ENCODE measurements at places on chromosomes 1 and 21. TPM values are rescaled to one million over a fixed set of nuclear protein-coding genes. Genes with fewer than 3 reads are reported as not detected.

LCE2B gene
- total RNA-seq, result not detected

CD1C gene
- total RNA-seq, result not detected

LIN28A gene
- total RNA-seq, result 80.2 TPM

CNIH3 gene
- 3.2 TPM for total RNA-seq

C4BPA gene
- not detected for total RNA-seq

ITGB2 gene
- total RNA-seq, result 0.47 TPM

DNA sequence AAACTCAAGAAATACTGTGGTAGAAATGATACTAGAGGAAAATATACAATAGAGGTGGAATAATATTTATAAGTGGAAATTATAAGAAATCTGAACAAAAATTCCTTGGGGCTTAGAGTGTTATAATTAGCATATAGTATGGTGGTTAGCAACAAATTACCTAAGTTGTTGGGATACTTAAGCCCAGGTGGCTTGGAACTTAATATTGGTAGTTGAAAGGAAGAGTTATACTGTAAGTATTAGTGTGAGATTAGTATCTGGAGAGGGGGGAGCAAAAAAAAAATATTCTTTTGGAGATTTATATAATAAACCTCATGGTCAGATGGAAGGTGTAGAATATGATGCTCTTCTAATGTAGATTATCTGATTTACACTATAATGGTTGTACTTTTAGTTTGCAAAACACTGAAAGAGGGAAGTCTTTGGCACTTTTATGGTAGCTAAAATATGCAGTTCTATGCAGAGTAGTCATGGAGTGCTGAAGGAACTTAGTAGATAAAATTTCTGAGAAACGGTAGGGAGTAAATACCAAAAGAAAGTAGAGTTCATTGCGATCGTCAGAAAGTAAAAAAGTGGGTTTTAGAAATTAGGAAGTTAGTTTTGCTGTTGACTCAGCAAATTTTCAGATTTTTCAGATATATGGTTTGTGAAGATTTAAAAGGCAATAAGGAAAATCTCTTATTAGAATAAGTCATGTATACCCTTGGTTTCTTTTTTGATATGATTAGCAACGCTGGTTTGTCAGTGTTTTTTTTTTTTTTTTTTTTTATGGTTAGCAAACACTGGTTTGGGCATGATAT is 45.7 kb downstream of the MTF2 start:
- DNase-seq, result no peak

DNA sequence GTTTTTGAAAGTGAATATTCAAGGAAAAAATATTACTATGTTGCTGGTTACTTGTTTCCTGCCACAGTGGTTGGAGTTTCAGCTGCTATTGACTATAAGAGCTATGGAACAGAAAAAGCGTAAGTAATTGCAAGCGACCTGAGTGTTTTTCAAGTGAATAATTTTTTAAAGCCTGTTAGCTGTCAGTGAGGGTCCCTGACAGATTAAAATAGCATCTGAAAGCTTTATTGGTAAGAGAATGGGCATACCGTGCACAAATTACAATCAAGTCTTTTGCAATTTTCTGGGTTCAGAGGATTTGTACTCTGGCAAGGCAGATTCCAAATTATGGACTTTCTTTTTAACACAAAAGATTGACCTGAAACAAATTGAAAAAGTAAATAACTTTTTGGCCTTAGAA is 169.7 kb downstream of the ADGRL2 start:
- no peak for DNase-seq

GRCh38 chr1:175338387-175339135 is 146.0 kb upstream of the KIAA0040 start:
- peak; percentile 18 for DNase-seq

DNA sequence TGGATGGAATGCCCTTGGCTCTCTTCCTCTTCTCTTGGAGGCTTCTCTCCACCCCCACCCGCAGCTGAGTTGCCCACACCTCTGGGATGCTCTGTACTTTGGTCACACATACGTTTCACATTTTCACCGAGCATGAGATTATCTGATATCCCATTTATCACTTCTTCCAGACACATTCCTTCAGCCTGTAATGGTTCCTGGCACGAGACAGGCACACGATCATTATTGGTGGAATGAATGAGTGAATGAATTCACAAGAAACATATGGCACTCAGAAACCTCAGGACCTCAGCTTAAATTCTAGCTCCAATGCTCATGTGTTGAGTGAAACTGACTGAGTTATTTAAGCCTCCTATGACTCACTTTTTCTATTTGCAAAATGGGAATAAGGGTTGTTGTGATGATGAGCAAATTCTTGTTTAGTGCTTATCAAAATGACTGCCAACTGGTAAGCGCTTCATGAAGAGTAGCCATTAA is 242.7 kb upstream of the JUN start:
- DNase-seq, result no peak

DNA sequence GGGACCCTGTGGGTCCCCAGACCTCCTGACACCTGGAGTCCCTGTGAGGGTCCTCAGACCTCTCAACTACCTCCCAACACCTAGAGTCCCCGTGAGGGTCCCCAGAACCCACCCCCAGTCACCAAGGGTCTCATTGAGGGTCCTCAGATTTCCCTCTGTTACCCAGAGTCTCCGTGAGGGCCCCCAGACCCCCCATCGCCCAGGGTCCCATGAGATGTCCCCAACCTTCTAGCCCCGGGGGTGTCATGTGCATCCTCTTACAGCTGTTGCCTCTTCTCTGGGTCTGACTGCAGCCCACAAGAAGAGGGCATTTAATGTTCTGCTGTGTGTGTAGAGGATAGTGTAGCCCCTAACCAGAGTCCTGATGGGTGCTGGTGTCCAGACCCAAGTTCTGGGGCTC is 2.0 kb upstream of the GJC2 start:
- no peak for DNase-seq

- DNase-seq, result no peak
Measured at GRCh38 chr1:39490596-39491145, 765 bp upstream of the BMP8A start.

GRCh38 chr1:41360074-41360785 is 1.0 kb upstream of the FOXO6 start:
- no peak for DNase-seq

DNA sequence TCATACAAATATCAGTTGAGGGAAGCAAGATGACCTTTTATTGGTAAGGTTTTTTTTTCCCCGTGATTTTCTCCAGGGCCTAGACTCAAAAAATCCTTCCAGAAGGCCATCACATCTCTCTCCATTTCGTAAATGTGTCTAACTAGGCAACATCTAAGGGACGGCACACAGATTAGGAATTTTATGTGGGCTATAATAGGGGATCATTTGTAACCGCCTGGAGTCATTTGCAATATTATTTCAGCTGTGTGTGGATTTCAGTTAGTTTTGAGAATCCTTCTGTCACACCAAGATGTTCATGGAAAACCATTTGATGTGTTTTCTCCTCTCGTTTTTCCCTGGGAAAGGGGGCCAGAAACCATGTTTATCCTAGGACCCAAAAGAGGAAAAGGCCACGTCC is 63.1 kb downstream of the ATP5PO start:
- no peak for DNase-seq

GRCh38 chr21:38936240-38936639 is 130.5 kb downstream of the ETS2 start:
- no peak for DNase-seq

GRCh38 chr1:38166461-38166860 is 119.9 kb upstream of the POU3F1 start:
- DNase-seq, result no peak

- DNase-seq, result no peak
Measured at GRCh38 chr1:25524568-25525360, 18.6 kb upstream of the LDLRAP1 start.

- DNase-seq, result no peak
Measured at GRCh38 chr1:159428536-159428935, 3.5 kb upstream of the OR10J4 start.

GRCh38 chr1:44784094-44785028 is 3.6 kb downstream of the BEST4 start:
- peak; percentile 36 for DNase-seq

DNA sequence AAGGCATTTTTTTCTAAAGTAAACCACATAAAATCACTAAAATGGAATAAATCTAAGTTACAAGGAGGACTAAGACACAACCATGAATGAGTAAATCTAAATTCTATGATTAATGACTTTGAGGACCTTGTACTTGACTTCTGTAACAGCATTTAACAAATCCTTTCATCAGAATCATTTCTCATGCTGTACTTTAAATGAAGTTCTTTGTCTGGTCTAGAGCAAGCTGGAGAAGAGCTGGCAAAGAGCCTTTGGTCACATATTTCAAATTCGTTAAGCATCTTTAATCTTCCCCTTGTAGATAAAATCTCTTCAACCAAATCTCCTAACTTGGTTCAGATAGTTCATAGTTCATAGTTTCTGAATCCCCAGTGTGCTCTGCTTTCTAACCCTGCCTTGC is 405.4 kb downstream of the PTPRC start:
- no peak for DNase-seq

DNA sequence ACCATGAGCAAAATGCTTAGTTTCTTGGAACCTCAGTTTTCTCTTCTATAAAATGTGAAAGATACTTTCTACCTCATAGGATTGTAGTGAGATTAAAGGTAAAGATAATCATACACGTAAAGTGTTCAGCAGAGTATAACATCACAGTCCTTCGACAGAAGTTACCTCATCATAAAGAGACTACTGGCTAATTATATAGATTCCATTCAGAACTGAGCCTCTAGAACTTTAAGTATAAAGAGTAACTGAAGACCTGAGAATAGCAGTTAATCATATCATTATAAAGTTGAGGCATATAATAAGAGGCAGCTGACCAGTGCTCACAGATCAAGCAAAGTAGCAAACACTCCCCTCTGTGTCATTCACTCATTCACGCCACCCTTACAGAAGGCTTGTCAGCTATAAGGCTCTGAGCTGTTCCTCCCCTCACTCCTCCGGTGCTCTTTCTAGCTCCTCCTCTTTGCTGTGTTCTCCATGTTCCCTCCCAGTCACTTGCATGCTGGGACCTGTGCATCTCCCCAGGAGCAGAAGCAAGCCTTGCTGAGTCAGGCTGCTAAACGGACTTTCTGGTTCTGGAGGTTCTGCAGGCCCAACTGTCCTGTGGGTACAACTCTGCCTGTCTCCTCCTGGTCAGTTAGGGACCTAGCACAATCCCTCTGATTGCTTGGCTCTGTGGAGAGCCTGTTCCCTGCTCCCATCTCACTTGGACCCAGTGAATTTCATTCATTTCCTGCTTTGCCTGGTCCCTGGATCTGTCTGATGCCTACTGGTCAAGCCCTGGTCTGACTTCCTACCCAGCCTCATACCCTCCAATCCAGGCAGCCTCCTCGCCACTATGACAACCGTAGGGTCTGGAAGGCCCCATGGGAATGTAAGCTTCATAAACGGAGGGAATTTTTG is 28.3 kb upstream of the LY9 start:
- no peak for DNase-seq

GRCh38 chr1:28244549-28245251 is 8.8 kb downstream of the ATP5IF1 start:
- no peak for DNase-seq

DNA sequence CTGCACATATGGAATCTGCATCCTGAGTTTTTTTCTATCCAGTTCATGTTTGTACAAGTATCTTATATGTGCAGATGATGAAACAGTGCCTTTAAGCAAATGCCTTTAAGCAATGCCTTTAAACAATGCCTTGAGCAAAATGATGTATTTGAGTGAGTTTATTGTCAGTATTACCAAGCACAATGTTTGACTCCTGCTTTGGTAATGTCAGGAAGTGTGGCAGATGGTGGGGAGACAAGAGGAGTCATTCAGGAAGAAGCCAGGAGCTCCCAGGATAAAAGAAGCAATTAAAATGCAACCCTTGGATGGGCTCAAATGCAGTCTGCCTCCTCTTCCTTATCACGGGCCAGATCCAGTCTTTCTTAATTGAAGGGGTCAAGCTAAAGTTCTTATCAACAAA is 108.7 kb upstream of the KCNJ15 start:
- DNase-seq, result no peak

DNA sequence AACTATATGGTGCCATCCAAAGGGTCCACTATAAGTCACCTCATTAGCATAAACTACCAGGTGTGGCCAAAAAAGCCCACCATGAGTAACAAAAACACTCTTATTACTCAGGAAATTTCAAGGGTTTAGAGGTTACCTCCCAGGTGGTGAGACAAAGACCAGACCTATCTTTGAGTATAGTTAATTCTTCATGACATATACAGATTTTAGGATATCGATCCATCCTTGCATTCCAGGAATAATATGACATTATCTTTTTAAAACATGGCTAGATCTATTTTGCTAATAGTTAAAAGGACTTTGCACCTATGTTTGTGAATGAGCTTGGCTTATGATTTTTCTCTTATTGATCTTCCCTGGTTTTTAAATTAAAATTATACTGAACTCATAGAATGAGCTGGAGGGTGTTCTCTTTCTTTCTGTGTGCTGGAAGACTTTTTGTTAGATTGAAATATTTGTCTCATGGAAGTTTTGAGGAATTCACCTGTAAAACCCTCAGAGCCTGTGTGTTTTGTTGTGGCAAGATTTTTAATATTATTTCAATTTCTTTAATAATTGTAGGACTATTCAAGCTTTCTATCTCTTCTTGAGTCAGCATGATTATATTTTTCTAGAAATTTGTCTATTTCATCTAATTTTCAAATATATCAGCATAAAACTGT is 138.7 kb upstream of the SLC45A1 start:
- no peak for DNase-seq
